ENCODE measurements at places on chromosomes 4 and X.

GRCh38 chr4:90585961-90586360 lies 458.8 kb downstream of the CCSER1 start:
- no peak for DNase-seq

DNA sequence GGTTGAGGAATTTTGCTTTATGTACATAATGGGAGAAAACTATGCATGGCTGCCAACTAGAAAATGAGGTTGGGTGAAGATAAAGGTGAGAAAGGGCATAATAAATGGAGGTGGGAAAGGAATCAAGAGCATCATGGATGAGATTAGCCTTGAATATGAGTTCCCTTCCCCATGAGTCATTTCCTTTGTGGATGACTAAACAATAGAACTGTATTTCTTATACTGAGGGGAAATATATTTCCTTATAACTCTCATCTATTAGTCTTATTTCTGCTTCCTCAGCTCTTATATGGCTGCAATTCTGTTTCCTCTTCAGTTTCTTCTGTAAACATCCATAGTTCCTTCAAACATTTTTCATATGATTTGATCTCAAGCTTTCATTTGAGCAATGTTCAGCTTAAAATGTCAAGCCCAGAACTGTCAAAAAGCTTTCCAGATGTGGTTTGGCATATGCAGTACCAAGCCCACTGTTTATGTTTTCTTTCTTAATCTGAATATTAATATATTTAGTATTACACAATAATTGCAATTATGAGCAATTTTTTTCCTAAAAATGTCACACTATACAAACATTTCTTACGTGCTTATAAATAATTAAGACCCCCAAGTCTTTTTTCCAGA lies 100.7 kb upstream of the GRPR start:
- DNase-seq = no peak

DNA sequence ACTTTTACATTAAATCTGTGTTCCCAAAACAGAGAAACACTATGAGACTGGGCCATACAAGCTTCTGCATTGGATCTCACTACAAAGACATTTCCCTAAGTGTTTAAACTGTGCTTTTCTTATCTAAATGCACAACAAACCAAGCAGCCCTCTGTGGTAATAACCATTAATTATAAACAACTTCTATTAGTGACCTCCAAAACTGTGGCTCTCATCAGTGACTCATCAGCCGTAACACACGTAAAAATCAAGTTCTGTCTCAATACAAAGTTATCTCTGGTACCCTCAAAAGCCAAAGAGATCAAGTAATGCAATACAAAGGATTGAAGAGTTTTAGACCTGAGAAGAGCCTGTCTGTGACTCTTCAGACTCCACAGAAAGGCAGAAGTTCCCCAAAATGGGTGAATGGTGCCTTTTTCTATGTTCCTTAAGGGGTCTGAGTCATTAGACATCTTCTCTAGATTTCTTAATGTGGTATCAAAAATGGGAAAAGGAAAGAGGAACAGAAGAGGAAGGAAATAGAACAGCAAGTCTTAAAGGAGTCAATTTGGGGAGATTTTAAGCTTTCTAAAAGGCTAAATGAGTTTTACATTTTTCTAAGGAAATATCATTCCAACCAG lies 189.8 kb upstream of the PPP1R2C start:
- DNase-seq = no peak

GRCh38 chrX:46376246-46376885 lies 168.9 kb downstream of the ZNF674 start:
- peak; percentile 84 for DNase-seq

DNA sequence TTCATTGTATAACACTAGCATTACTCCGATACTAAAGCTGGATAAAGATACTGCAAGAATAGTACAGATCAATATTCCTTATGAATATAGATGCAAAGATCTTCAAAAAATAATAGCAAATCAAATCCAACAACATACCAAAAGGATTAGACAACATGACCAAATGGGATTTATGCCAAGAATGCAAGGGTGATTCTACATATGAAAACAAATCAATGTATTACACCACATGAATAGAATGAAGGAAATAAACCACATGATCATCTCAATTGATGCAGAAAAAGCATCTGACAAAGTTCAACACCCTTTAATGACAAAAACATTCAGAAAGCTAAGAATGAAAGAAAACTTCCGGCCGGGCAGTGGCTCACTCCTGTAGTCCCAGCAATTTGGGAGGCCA lies 42.8 kb downstream of the CUL4B start:
- DNase-seq = no peak
